Smooth muscle cell of the brain vasculature (primary cell): ENCODE measurements at places on chromosomes 1 and 21.

- DNase-seq, result no peak
These were observed 103.8 kb downstream of the CRYAA start for GRCh38 chr21:43272591-43272990.

GRCh38 chr1:51073456-51073855 is 28.6 kb upstream of the C1orf185 start:
- DNase-seq, result no peak

DNA sequence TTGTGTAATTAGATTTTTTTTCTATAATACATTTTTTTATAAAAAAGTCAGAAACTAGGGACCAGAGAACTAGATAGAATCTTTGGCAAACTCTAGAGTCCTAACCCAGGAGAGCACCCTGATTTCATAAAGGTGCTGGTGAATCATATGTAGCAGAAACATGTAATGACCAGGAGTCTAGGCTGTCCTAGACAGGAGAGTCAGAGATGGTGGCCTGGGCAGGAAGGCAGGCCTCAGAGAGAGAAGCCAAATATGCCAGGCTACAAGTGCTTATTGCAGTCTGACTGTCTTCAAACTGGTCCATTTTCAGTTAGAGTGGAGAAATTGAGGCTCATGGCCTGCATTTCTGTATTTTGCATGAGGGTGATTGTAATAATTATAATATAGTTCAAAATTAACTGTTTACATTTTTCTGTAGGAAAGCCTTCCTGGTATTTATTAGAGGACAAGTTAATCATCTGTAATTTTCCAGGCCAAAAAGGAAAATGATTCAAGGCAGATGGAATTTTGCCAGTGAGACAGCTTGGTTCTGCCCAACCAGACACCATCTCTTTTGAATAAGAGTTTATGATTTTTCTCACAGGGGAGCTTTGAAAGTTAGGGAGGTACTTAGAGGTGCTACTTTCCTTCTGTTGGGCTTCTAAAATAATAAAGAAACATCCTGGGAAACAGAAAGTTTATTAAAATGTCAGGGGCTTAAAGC is 129.8 kb downstream of the S1PR1 start:
- DNase-seq, result no peak

GRCh38 chr1:13935336-13935735 is 235.3 kb downstream of the PRDM2 start:
- DNase-seq, result no peak

DNA sequence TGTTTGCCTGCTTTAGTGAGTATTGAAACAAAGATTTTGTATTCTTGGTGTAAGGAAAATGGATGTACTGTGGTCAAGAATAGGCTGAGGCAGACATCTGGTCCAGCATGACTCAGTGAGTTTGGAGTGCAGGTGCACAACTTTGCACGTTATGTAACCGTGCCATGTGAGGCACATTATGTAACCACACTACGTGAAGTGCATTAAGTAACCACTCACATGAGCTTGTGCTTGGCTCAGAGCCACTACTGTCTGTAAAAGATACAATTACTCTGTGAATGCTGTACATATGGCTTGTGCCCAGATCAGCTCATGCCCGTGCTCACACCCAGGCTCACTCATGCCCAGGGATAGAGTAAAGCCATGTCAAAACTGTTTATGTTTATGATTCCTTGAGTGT is 216.8 kb downstream of the CTH start:
- DNase-seq, result no peak

- DNase-seq, result no peak
These were observed 98.3 kb downstream of the BACH1 start for GRCh38 chr21:29396951-29397455.

DNA sequence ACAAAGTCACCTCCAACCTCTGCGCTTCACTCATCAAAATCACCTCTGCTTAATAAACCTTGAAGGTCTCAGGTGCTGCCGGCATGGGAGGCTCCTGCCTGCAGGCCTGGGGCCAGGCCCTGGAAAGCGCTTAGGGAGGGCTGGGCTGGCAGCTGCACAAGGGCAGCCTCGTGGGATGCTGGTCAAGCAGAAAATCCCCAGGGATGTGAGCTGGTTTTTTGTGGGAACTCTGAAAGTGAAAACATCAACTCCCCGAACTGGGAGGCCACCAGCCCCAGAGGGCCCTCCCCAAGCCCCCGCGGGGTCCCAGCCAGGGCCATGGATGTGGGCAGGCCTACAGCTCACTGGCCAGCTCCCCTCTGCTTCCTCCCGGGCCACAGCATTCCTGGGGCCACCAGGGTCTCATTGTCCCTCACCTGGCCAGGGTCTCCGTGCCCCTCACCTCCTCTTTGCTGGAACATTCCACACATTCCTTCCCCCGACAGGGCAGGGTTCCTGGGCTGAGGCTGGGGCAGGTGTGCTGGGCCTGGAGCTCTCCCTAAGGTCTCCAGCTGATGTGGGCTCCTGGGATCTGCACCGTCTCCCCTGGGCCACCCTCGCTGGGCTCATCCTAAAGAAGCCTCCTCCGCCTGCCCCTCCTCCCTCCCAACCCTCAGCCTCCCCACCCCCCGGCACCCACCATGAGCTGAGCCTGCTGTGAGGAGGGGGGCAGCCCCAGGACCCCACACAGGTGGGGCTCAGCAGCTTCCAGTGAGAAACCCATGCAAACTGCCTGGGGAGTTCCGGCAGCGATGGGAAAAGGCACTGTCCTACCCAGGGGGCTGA is 36.0 kb upstream of the POFUT2 start:
- no peak for DNase-seq
